ENCODE measurements at places on chromosomes 4 and X.

GRCh38 chr4:169348541-169348940 is 77.8 kb upstream of the SH3RF1 start:
- ATAC-seq, result peak; percentile 28

DNA sequence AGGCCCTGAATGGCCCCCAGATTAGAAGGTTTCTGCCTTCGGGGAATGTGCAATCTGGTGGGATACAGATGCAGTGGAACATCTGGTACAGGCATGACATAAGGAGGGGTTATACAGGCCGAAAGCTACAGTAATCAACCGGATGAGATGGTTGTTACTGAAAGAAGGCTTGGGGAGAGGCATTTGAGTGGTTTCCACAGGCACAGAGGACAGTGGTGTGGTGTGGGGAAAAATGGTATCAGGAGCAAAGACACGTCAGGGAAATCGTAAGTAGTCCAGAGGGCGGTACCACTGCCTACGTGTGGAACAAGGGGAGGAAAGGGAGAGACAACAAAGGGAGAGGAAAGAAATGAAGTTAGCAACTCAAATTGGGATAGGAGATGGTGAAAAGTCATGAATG is 3.0 kb downstream of the PDLIM3 start:
- ATAC-seq, result no peak

- ATAC-seq, result no peak
Observed at GRCh38 chr4:59222221-59222620, 1977.9 kb upstream of the ADGRL3 start.

DNA sequence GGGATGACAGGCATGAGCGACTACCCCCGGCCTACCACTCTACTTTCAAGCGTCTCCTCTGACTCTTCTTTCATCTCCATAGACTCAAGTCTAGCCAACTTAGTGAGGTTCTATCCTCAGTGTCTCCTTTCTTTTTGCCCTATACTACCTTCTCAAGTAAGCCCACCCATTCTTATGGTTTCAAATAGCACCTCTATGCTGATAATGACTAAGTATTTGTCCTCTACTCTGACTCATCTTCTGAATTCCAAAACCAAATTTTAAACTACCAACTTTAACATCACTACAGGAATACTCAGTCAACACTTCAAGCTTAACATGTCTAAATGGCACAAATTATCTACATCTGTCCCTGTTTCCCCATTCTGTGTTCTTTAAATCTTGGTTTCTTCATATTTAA is 47.8 kb downstream of the ELF2 start:
- no peak for ATAC-seq

DNA sequence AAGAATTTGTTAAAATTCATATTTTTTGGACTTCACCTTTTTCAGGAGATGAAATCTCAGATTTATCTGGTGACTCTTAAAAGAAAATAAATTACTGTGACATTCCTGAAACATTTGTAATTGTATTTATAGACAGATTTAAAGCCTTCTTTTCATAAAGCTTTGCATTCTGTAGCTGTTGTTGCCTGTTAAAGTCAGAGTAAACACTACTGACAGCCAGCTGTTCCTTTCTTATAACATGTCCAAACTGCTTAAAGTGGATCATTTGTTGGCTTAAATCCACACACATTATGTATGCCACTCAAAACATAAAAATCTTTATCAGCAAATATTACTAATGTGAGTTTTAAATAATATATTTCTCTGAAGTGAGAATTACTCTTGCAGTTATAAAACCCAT is 157.5 kb downstream of the TECRL start:
- no peak for ATAC-seq

DNA sequence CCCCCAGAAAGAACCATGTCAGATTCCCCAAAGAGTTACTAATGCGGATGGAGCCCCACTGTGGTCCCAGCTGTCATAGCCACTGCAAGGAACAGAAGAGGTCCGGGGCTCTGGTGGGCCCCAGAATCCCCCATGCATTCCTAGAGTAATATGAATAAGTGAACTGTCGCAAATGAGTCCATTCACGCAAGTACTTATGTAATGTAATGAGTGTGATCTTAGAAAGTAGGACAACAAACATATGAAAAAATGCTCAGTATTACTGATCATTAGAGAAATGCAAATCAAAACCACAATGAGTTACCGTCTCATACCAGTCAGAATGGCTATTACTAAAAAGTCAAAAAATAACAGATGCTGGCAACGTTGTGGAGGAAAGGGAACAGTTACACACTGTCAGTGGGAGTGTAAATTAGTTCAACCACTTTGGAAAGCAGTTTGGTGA is 141.5 kb upstream of the RBPJ start:
- ATAC-seq, result no peak
